ENCODE measurements at places on chromosomes 1 and 21.

GRCh38 chr1:2199042-2199810 lies 4.7 kb upstream of the FAAP20 start:
- DNase-seq: peak; percentile 94

DNA sequence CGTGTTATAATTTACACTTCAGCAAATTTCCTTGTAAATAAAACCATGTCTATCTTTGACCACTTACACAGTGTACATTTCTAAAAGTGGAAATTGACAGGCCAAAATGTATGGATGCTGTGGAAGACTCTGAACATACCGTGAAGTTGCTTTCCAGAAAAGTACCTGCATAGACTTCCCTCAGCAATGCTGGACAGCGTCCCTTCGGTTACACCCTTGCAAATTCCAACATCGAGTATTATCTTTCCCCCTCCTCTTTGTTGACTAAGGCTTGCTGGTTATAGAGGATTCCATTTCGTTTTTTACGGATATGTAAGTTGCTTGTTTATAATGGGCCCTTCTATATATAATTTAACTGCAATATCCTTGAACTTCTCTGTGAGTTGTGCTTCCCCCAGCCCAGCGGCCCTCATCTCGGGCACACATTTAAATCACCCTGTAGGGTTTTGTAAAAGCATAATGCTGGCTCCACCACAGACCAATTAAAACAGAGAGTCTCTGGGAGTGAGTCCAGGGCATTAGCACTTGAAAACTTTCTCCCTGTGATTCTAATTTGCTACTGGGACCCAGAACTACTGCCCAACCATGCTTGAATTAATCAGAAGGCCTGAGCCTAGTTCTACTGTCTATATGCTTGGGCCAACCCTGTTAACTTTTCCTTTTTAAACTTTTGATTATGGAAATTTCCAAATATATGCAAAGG lies 230.3 kb downstream of the GRIK3 start:
- DNase-seq: no peak

- no peak for DNase-seq
Measured at GRCh38 chr1:43312663-43313515, 12.1 kb downstream of the TIE1 start.

- DNase-seq: no peak
Measured at GRCh38 chr1:43171312-43171875, 696 bp downstream of the EBNA1BP2 start.

DNA sequence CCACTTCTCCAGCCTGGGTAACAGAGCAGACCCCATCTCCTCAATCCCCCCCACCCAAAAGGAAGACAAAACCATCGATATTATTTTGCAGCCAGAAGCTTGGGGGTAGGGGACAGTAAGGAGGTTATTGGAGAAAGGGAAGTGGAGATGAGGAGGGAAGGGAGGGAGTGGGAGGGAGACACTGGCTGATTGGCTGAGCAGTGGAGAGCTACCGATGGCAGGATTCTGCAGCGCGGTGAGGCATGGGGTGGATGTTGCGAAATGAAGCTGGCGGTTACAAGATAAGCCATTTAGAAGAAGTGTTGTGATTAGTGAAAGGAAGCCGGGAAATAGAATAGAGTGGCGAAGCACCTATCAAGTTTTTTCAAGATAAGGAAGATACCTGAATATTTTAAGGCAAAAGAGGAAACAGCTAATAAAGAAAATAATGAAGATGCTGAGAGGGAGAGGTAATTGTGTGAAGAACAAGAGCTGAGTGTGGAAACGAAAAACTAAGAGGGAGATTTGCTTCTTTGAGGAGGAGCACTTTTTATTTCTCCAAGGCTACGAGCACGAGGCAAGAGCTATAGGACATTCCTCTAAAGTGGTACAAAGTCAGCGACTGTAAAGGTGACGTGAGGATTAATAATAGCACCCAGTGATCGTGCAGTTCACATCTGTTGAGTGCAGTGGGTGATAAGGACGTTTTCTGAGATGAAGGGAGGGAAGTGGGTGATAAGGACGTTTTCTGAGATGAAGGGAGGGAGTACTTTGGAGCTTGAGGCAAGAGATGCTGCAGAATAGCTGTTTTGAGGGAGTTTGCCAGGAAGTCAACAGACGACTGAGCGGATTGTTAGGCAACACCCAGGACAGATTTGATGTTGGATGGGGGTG lies 103.2 kb upstream of the KIF26B start:
- peak; percentile 44 for DNase-seq

DNA sequence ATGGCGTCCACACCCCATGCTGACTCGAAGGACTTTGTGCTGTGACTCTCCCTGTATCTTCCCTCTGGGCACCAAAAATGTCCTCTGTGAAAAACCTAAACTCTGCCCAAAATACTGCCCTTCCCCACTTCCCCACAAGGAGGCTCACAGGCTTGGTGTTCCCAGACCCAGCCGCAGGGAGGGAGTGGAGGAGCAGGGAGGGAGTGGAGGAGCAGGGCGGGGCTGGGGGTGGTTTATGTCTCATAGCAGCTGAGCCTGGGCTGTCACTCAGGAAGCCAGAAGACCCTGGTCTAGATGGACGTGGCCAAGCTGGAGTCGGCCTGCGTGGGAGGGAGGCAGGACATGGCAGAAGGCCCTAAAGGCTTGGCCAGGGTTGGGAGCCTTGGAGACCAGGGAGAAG lies 461.7 kb downstream of the PTPRU start:
- no peak for DNase-seq

GRCh38 chr1:27935721-27936120 lies 921 bp downstream of the SMPDL3B start:
- no peak for DNase-seq

DNA sequence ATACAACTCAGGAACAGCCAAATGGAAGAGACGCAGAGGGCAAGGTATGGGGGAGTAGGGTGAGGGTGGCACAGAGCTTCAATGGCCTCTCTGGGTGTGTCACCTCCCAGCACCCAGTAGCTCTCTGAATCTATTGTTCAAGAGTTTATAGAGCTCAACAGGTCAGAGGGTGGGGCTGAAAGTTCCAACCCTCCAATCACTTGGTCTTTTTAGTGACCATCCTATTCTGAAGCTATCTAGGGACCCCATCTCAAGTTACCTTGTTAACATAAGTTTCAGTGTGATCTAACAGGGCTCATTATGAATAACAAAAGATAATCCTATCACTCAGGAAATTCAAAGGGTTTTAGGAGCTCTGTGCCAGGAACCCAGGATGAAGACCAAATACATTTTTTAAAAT lies 31.2 kb upstream of the ZNF697 start:
- DNase-seq: no peak

DNA sequence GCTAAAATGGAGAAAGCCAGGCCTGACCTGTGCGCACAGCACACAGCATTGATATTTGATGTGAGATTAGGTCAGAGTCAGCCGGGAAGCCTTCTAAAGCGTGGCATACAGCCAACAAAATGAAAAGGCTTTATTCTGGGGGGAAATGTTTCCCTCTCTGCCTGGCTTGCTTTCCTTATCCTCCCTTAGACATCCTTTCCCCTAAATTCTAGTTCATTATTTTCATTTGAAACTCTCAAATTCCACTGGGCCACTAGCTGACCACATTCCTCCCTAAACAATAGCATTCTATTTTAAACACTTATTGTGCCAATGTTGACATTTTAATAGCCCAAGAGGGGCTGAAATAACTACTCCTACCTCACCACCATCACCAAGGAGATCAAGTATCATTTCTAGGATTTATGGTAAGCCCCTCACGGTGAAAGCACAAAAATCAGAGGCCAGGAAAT lies 49.4 kb downstream of the LEPR start:
- no peak for DNase-seq

- DNase-seq: no peak
Measured at GRCh38 chr1:65174585-65174984, 26.6 kb downstream of the AK4 start.

GRCh38 chr1:14735841-14736240 lies 137.4 kb downstream of the KAZN start:
- DNase-seq: no peak

GRCh38 chr1:219223496-219223895 lies 49.8 kb downstream of the LYPLAL1 start:
- no peak for DNase-seq

DNA sequence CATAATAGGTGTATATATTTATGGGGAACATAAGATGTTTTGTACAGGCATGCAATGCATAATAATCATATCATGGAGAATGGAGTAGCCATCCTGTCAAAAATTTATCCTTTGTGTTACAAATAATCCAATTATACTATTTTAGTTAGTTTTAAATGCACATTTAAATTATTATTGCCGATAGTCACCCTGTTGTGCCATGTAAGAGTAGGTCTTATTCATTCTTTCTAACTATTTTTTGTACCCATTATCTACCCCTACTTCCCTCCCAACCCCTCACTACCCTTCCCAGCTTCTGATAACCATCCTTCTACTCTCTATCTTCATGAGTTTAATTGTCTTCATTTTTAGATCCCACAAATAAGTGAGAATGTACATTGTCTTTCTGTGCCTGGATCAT lies 8.3 kb upstream of the VN1R5 start:
- DNase-seq: no peak

DNA sequence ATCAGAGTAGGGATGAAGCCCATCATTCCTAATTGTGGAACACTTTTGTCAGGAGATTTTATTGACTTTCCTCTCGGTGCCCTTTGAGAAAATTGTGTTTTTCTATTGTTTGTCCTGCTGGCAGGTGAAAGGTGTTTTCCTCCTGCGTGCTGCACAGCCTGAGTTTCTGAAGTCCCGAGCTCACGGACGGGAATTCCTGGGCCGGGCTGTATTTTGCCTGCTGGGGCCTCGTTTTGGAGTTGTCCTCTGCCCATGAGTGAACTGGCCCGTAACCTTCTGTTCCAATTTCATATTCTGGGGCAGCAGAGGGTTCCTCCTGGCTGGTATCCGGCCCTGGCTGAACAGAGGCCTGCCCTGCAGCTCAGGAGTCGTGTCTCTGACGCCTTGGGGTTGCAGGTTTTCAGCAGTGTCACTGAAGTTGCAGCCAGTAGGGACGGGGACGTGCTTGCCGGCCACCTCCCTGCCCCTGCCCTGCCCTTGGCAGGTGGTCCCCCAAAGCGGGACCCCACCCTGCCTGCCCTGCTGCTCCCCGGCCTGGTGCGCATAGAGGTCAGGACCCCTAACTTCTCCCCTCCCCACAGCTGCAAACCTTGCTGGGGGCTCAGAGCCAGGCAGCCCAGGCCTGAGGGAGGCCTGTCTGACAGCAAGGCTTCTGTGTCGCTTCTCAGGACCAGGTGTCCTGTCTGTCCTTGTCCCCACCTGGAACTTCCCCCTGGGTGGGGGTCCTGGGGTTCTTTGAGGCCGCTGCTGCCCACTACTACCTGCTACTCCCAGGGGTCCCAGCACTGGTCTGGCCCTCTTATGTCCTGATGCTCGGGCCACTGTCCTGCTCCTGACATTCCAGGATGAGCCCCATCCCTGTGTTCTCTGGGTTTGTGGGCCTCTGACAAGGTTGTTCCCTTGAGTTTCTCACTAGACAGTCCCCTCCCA lies 49.0 kb downstream of the SLX9 start:
- no peak for DNase-seq

GRCh38 chr1:219177363-219177762 lies 3.7 kb downstream of the LYPLAL1 start:
- DNase-seq: no peak

DNA sequence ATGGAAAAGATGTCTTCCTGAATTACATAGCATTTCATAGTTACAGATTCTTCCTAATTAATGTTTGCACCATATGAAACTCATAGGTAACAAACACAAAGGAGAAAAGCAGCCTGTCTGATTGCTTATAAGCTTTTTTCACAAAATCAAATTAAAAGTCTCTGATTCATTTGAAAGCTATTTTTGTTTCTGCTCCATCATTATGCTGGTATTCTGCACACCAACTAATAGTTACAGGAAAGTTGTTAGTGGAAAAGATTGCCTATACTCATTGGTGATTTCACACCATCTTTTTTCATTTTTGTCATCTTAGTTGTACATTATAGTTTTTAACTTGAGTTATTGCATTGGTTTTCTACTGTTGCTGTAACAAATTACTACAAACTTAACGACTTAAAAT lies 70.0 kb downstream of the PRKAA2 start:
- no peak for DNase-seq

- no peak for DNase-seq
Measured at GRCh38 chr1:102937401-102937800, 170.9 kb downstream of the COL11A1 start.

DNA sequence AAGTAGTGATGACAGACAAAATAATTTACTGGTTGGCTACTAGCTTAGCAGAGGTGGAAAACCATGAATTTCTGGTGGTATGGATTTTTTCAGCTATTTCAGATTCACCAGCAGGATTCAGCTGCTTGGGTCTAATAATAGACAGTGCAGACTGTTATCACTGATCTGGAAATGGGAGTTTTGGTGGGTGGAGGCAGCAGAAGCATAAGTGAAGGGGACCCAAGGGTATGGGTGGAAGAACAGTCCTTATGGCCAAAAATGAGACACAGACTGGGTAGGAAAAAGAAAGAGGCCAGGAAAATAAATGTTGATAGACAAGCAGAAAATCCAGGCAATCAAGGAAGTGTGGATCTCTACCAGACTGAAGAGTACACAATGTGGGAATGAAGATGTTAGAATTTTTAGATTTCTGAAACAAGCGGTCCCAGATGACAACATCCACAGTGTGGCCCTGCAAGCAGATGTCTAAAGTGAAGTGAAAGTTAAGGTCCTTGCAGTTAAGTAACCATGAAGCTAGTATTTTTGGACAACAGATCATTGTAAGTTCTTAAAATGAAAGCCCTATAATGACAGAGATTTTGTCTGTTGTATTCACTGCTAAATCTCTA lies 24.7 kb downstream of the LYST start:
- no peak for DNase-seq

DNA sequence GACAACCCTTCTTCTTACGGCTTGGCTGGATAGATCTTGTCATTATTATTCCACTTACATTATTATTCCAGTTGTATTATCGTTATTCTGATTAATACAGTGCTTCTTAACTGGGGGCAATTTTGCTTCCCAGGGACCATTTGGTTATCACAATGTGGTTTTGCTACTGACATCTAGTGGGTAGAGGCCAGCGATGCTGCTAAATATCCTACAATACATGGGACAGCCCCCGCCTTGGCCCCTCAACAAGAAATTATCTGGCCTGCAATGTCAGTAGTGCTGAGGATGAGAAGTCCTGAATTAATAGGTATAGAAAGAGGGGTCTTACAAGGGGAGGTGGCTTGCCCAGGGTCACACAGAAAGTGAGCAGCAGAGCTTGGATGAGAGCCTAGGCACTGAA lies 105.6 kb downstream of the PTPRU start:
- no peak for DNase-seq

- DNase-seq: no peak
Measured at GRCh38 chr1:116389013-116389412, 16.0 kb downstream of the ATP1A1 start.

GRCh38 chr1:94999456-95000131 lies 72.7 kb upstream of the CNN3 start:
- DNase-seq: no peak

DNA sequence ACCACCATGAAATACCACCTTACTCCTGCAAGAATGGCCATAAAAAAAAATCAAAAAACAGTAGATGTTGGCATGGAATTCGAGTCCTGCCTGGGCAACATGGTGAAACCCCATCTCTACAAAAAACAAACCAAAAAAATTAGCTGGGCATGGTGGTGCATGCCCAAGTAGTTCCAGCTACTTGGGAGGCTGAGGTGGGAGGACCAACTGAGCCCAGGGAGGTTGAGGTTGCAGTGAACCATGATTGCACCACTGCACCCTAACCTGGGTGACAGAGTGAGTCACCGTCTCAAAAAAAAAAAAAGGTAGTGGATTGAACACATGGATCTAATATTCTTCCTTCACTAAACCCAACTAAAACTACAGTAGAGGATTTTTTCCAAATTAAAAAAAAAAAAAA lies 125.9 kb downstream of the CCDC185 start:
- DNase-seq: no peak
